ENCODE measurements at places on chromosomes 1 and 21. TPM values are rescaled to one million over a fixed set of nuclear protein-coding genes. Genes with fewer than 3 reads are reported as not detected.
A peak's percentile ranks its signal among the peaks of the same experiment; 100 is the strongest.

DNA sequence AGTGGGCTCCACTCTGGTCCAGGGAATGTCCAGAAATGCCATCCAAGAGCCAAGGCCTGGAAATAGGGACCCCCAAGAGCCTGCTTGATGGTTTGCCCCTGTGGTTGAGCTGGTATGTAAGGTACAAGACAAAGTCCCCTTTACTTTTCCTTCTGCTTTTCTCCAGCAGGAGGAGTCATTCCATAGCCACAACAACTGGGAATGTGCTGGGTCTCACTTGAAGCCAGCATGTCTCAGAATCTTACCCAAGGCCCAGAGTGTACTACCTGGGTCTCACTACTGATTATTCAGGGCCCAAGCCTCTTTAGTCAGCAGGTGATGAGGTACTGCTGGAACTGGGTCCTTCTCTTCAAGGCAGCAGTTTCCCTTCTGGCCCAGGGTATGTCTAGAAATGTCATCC lies 62.1 kb upstream of the CD55 start:
- no peak for DNase-seq

- no peak for DNase-seq
Observed at GRCh38 chr1:209880031-209880430, 52.3 kb downstream of the UTP25 start.

DNA sequence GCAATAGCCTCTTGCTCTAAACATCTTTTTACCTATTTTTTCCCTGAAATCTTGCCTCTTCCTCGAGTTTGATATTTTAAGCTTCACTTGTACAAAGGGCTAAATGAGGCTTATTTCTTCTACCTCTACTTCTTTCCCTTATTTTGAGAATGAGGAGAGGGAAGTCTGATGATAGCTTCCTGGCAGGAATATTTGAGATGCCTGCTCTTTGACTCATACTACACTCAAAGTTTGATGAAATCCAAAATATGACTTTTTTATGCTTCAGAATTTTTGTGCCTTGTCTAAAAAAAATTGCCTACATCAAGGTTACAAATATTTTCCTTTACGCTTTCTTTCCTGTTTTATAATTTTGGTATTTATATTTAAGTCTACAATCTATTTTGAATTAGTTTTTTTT lies 624.4 kb upstream of the PLXNA2 start:
- no peak for DNase-seq

DNA sequence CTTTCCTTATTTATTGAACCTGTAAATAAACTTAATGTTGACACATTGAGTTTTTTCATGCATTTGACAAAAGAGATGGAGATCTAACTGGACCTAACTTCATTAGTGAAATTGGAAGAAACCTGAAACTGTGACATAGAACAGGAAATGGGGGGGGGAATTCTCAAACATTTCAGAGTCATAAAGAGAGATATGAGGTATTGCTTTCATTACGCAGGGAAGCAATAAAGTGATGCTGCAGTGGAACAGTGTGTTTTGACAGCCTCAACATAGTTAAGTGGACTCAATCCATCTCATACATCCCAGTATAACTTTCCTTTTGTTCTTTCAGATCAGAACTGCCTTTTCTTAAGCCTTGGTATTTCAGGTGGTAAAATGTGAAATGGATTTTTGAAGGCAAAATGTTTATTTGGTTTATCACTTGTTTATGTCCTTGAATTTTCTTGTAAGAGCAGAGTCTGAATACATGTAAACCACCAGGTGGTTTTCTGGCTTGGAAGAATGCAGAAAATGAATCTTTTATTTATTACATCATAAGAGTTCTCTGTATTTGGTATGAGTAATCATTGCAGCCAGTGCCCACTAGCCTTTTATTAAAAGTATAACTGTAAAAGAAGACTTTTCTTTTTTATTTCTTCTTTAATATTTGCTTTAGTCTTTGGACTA lies 132.5 kb downstream of the ZNF326 start:
- no peak for DNase-seq

DNA sequence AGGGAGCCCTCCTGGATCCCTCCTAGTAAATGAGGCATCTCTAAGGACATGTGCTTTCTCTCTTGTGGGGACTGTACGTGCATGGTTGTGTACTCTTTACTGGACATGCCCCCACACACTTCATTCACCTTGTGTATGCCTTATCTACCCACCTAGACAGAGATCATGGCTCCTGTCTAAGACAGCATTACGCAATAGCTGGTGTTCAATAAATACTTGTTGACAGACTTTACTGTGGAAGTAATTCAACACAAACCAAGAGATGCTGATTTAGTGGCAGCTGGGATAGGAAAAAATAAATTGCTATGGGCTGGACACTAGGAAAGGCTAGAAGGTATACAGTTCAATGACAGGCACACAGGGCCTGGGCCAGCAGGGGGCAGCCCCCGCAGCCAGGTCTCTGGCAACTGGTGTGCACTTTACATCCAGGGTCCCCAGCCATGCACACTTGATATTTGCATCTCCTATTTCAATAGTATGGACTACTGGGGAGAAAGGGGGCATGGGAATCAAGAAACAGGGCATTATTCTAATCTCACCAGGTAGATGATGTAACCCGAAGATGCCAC lies 24.2 kb downstream of the TRABD2B start:
- no peak for DNase-seq

- DNase-seq: no peak
Observed at GRCh38 chr1:183002267-183002666, 21.0 kb upstream of the LAMC1 start.

- no peak for DNase-seq
Observed at GRCh38 chr1:105000793-105001192, 1251.1 kb downstream of the AMY1C start.

GRCh38 chr1:27536767-27537166 lies 46.8 kb upstream of the WASF2 start:
- DNase-seq: no peak

DNA sequence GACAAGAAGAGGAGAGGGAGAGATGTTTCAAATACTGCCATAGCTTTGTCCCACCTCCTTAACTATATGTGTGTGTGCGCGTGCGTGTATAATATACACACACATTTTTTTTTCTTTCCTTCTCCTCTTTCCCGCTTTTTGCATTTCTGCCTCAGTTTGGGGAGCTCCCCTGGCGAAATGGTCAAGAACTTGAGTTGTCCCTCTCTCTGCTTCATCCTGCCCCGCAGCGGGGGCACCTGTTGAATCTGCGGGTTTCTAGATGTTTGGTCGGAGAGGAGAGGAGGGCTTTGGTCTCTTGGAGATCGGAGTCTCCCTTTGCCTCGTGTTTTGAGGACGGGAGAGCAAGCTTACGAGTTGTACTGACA lies 504 bp downstream of the SCCPDH start:
- no peak for DNase-seq

GRCh38 chr1:55402142-55402541 lies 187.0 kb upstream of the USP24 start:
- no peak for DNase-seq

DNA sequence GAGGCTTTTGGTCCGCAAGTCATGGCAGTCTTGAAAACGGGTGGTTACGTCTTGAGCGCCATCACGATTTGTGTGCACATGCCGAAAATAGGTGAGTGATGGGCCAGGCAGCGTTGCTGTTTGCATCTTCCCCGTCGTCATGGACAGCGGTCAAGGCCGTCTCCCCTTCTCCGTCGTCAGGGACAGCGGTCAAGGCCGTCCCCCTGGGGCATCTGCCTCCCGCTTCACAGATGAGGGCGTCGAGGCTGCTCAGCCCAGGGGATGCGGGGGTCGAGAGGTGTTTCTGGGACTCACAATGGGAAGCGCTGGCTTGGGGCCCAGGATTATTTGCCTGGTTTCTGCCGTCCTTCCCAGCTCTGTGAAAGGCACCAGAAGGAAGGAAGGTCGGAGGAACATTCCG lies 162.2 kb downstream of the PRDM16 start:
- no peak for DNase-seq

- no peak for DNase-seq
Observed at GRCh38 chr1:974293-974640, 7.6 kb downstream of the PERM1 start.

DNA sequence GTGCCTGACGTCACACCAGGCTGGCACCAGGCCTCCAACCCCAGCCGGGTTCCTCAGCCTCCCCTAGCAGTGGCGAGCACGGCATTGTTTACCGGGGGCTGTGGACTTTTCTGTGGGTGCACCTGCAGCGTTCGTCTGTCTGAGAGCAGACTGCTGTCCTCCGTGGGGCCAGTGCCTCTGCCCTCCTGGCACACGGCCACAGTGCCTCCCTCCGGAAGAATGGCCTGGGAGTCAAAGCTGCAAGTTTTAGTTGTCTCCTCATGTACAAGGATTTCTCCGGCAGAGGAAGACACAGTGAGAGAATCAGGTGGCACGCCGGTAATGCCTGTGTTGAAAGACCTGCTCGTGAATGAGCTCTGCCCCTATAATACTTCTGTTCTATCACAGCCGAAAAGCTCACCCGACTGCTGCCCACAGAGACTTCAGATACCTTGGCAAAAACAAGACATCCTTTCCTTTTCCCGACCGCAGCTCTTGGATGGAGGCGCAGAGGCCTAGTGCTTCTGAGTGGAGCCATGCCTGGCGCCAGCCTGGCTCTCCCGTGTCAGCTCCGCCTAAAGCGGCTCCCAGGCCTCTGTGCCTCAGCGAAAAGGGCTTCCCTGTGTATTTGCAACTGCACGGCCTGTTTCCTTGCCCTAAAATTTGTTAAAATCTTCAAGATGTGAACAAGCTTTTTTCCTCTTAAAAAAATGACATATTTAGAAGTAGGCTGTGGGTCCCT lies 71.4 kb downstream of the AGPAT3 start:
- DNase-seq: no peak

DNA sequence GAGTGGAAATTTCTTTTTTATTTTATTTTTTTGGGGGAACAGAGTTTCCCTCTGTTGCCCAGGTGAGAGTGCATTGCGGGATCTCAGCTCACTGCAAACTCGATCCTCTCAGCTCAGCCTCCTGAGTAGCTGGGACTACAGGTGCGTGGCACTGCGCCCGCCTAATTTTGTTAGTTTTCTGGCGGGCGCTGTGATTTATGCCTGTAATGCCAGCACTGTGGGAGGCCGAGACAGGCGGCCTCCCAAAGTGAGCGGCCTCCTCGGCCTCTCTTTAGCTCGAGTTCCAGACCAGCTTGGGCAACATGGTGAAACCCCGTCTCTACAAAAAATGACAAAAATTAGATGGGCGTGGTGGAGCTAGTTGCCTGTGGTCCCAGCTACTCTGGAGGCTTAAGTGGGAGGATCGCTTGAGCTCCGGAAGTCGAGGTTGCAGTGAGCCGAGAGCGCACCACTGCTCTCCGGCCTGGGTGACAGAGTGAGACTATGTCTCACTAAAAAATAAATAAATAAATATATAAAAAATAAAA lies 2.7 kb downstream of the GMEB1 start:
- no peak for DNase-seq

DNA sequence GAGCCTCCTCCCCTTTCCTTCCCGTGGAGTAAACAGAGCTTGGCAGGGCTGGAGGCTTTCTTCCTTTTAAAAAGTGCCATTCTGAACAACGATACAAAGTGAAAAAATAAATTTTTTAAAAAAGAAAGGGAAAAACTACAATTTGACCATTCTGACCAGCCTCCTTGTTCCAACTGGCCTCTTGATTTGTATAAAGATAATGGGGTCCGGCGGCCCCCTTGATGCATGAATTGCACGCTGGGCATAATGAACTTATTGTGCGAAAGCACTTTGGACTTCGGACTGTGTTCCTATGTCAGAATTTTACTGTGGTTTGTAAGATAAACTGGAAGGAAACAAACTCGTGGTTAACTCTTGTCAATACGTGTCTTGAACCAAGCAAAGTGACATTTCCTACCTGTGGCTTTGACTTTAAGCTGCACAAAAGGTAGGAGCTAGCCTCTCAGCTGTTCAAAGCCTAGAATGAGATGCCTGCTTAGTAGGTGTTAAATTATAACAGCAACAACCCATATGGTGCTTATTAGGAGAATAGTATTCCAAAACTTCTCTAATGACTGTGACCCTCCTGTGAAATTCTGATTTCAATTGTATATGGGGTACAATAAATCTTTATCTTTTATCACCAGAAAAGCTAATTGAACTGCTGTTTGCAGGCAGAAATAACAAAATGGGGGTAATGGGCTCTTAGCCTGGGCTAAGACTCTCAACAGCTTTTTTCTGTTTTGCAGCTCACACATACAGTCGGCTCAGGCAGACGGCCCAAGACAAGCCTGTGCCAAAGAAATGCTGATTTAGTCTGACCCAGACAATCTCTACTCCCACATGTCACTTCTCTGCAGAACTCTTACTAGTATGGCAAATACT lies 9.3 kb downstream of the IRF2BP2 start:
- peak; percentile 30 for DNase-seq

DNA sequence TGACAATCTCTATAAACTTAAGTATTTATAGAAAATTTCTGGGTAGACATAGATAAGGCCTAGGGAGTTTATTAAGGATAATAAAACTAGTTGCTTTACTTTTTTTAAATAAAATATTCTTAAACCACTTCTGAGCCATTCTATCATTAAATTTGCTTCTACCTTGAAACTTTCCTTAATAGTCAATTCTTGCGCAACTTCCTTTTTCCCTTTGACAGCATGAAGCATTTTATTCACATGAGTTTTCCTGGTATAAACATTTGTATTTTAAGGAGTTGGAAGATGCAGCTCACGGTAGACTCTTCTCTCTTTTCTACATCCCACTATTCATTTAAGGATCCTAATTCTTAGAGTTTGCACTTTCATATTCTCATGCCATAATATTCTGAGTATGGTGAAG lies 75.8 kb upstream of the DPH5 start:
- DNase-seq: no peak

DNA sequence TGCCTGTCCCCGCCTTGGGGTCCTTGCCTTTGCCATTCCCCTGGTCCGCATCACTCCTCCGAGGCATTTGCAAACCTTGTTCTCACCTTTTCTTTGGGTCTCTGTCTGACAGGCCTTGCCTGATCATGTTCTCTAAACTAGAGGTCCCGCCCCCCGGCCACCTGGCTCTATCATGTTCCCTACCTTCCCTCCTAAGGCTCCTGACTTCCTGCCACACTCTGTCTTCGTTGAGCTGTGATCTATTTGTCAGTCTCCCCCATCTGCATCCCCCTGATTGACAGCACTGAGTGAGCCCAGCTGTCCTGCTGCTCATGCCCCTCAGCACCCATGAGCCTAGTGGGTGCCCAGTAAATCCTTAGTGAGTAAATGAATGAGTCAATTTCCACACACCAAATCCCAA lies 22.8 kb downstream of the ERG start:
- DNase-seq: no peak

DNA sequence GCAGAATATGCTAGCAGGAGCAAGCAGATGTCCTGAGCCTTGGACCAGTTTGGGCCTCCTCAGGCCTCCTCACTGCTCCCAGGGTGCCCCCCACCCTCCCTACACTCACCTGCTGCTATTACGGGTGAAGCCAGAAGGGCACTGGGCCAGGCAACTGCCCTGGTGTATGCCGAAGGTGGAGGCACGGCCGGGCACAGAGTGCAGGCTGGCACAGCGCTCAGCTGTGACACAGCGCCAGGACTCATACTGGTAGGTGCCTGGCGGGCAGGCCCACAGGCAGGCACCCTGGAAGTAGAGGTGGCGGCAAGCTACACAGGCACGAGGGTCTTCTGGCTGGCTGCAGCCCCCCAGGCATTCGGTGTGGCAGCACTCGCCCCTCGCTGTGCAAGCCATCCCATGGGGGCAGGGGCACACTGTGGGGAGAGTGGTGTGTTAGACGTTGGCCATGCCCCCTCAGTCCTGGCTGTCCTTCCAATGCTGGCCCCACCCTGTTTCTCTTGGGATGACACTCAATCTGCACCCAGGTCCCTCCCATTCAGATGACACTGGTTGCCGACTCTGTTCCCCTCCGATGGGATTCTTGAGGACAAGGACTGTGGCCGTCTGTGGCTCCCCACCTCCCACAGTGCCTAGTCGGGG lies 7.0 kb downstream of the INSRR start:
- DNase-seq: no peak

Gene ELOVL1
- 72.1 TPM for total RNA-seq

Gene TEDDM1
- total RNA-seq: not detected

Gene PLD5
- not detected for total RNA-seq

Gene TRAF5
- total RNA-seq: 28.0 TPM

Gene SLFNL1
- total RNA-seq: 0.14 TPM

Data from activated CD4-positive, alpha-beta T cell treated with anti-CD3 and anti-CD28 coated beads for 36 hours (primary cell).